Activated T-cell treated with anti-CD3 and anti-CD28 coated beads for 48 hours (primary cell): ENCODE measurements at places on chromosomes 16 and 17.

GRCh38 chr16:67730326-67730725, 11.2 kb upstream of the GFOD2 start:
- no peak for DNase-seq

GRCh38 chr17:34167354-34167753, 87.7 kb upstream of the CCL2 start:
- no peak for DNase-seq

GRCh38 chr16:72930396-72930795, 117.5 kb downstream of the ZFHX3 start:
- no peak for DNase-seq

DNA sequence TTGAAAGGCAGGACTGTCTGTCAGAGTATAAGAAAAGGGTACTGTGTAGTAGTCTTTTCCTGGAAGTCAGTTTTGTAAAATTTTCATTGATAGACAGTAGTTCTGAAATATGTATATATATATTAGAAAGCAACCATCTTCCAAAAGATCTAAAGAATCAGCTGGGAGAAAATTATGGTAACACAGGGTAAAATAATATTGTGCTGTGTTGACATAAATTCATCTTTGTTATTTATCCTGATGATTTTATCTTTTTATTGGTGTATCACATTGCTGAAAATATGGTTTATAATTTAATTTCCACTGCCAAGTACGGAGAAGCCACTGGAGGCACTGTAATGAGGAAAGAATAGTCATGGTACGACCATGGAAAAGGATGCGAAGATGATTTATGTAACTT, 324.9 kb downstream of the CA10 start:
- DNase-seq = no peak

DNA sequence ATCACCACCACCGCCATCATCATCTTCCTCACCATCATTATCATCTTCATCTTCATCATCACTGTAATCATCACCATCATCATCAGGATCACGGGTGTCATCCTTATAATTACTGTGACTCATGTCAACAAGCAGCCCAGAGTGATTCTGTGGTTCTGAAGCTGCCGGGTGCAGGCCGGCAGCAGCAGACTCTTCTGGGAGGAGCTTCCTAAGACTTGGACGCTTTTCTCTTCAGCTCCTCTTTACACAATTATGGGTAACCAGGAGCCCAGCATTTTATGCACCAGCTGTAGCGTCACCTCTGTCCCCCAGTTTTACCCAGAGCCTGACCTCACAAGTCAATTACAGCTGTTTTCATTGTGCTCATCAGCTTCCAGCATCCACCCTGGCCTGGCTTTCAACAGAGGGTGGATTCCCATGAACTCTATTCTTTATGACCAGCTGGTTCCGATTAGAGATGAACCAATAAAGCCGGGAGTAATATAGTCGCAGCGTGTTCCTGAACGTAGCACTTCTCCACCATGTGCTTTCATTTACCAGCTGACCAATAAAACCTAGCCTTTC, 275.8 kb downstream of the FOXL1 start:
- no peak for DNase-seq

DNA sequence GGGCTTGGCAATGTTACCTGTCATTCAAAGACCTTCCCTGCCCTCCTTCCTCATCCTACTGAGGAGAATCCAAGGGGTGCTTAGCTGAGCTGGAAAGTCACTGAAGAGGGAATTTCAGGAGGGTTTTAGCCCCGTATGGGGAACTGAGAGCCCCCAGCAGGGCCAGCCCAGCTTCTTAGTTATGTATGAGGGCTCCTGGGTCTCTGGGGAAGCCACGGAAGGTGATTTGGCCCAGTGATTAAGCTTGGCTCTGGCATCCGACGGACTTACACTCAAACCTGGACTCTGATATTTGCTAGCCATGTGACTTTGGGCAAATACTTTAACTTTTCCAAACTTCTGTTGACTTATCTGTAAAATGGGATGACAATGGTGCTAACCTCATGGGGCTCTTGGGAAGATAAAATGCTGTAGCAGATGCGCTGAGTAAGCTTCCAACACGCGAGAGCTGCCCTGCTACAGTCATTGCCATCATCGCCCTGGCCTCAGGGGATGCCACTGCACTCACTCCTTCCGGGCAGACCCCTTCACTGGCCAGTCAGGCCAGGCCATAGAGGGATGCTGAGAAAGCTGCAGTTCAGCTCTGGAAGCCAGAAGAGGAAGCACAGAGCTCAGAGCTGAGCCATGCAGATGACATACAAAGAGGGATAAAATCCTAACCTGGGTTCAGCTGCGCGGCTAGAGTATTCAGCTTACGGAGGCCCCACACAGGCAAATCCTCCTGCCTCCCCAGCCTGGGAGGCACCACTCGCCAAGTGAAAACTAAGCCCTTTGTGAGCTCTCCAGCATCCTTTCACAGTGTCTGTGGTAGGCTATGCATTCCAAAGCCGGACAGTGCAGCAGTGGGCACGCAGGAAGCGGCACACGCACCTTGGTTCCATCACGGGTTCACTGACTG, 44.9 kb upstream of the PIK3R6 start:
- DNase-seq = no peak

DNA sequence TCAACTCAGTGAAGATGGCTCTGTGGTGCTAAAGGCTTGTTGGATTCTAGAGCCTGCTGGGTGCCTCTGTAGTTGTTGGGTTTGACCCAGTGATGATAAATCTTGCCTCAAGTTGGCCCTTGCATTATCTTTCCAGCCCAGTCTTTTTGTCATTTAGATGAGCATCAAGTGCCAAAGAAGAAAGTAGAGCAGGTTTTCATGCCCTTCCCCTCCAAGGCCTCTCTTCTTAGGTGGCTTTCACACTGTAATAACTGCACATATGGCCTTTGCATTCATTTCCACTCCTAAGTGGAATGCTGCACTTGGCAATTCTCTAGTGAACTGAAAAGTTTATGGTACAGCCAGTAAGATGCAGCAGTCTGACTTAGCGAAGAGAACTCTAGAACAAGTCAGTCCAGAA, 165.1 kb downstream of the PHKB start:
- DNase-seq = no peak

DNA sequence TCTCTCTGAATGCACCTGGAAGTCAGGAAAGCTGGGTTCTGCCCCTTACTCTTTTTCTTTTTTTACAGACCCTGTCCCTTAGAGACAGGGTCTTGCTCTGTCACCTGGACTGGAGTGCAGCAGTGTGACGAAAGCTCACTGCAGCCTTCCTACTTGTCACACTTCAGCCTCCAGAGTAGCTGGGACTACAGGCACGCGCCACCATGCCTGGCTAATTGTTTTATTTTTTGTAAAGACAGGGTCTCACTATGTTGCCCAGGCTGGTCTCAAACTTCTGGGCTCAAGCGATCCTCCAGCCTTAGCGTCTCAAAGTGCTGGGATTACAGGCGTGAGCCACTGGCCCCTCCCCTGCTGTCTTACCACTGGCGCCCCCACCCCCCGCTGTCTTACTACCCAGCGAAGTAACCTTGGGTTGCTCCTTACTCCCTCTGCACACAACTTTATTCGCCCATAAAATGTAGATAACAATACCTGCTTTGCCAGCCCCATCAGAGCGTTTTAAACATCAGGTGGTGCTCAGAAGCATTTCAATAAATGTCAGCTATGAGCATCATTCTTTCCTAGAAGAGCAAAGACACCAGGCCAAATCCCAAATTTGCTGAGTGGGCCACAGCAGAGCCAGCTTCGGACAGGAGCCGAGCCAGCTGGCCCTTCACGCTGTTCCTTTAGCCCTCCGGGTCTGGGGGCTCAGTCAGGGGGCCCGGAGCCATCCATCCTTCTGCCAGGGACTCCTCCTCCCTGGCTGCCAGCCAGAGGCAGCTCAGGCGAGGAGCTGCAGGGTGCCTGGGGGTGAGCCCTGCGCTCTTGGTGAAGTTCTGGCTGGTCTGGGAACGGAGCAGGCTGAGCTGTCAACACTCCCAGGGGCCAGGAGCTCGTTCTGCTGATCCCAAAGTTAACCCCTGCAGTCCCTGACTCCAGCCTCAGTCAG, 24.4 kb downstream of the SRL start:
- DNase-seq = no peak

GRCh38 chr16:84194018-84194417, 3.1 kb downstream of the ADAD2 start:
- no peak for DNase-seq

DNA sequence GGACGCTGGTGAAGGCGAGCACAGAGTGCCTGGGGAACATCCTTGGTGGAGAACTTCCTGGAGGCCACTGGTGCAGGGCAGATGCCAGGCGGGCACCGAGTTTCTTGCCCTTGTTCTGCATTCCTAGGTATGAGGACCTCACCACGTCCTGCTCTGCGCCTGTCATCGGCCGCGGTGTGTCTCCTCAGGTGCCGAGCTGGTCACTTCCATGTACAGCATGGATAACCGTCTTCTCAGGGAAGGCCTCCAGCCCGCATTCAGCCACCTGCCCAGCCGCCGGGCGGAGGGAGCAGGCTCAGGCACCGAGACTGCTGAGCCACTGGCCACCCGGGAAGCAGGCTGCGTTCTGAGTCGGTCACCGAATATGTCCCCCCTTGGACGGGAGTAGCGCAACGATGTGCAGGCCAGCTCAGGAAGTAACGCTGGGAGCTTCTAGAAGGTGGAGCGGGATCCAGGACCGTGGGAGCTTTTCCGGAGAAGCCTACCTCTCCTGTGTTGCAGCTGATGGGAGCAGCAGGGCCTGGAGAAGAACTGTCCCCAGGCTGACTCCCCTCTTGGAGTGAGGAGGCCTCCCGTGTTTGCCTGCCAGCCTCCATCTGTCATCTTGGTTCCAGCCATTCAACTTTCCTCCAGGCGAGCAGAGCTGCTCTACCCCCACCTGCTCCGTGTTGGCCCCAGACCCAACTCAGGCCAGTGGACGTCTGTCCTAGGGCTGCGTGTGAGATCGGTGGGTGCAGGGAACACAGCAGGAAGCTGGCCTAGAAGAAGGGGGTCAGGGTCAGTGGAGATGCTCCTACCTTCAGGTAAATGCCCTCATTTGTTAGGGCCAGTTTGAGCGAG, 2.1 kb upstream of the BAIAP2 start:
- DNase-seq = no peak

DNA sequence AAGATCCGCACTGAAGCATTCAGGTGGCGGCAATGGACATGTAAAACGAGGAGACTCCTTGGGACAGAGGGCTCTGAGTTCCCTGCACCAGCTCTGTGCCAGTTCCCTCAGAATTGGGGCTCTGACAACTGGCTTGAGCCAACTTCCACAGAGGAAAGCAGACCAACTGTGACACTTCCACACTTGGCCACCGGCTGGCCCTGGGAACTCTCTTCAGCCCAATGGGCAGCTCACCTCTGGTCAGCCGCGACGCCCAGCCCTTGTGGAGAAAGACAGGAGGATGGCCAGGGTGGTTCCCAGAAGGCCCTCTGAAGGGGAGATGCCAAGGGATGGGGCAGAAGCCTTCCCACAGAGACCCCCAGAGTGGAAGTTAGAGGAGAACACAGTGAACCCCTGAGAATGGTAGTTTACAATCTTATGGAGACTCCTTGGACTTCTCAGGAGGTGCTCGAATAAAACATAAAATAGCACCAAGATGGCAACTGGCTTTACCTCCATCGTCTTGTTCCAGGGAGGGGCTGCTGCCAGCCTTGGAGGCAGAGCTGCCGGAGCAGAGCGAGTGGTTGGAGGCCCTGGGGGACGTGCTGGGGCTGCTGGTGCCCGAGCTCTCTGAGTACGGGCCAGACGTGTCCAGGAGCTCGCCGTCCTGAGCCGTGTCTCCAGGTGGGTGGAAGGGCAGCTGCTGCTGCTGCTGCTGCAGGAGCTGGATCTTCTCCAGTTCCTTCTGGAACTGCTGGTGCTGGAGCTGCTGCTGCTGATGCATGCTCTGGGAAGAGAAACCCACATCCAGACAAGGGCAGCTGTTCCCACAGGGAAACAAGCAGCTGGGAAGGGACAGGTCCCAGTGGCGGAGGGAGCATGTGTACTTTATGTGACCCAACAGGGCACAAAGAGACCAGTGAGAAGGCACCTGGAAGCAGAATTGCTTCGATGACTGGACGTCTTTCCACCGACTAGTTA, 35.0 kb upstream of the ICAM2 start:
- no peak for DNase-seq

GRCh38 chr17:74160656-74161502, 42.6 kb upstream of the RPL38 start:
- DNase-seq = no peak

DNA sequence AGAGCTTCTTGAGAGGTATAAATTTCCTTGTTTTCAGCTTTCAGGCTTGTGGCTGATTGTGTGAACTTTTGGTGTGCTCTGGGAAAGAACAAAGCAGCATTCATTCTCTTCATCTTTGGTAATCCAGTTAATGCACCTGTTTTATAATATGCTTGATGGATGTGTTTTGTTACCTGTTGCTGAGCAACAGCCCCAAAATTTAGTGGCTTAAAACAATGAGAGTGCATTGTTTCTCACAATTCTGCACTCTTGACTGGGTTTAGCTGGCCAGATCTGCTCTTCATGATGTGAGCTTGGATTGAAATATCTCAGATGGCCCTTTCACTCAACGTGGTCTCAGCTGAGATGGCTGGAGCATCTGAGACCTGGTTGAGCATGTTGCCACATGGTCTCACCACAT, 58.7 kb upstream of the NOL11 start:
- no peak for DNase-seq

GRCh38 chr17:22266231-22266630, 573.9 kb downstream of the KCNJ18 start:
- DNase-seq = no peak

DNA sequence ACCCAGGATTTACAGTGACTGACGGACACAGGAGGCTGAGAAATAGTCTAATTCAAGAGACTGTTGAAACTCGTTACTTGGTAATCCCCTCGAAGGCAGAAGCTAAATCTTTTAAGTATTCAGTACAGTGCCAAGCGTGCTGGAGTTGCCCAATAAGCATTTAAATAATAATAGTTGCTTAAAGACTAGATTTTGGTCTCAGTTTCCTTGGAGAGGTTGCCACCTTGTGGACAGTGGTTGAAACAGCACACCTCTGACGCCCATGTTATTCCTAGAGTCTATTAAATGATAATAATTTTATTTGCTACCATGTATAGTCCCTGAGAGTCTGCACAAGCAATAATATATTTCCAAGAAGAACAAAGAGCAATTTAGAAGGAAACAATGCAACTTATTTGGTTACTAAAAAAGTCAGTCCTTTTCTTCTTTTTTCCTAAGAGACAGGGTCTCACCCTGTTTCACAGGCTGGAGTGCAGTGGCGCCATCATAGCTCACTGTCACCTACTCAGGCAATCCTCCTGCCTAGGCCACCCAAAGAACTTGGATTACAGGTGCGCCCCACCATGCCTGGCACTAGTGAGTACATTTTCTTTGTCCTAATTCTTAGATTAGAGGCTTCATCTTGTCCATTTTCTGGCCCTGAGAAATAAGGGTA, 138.0 kb upstream of the NUDT7 start:
- peak; percentile 18 for DNase-seq
